ENCODE measurements at places on chromosomes 16 and 17. TPM values are rescaled to one million over a fixed set of nuclear protein-coding genes. Genes with fewer than 3 reads are reported as not detected.

Gene DBF4B
- total RNA-seq: 24.7 TPM

Gene PHOSPHO1
- not detected for total RNA-seq

Gene STH
- not detected for total RNA-seq

DNA sequence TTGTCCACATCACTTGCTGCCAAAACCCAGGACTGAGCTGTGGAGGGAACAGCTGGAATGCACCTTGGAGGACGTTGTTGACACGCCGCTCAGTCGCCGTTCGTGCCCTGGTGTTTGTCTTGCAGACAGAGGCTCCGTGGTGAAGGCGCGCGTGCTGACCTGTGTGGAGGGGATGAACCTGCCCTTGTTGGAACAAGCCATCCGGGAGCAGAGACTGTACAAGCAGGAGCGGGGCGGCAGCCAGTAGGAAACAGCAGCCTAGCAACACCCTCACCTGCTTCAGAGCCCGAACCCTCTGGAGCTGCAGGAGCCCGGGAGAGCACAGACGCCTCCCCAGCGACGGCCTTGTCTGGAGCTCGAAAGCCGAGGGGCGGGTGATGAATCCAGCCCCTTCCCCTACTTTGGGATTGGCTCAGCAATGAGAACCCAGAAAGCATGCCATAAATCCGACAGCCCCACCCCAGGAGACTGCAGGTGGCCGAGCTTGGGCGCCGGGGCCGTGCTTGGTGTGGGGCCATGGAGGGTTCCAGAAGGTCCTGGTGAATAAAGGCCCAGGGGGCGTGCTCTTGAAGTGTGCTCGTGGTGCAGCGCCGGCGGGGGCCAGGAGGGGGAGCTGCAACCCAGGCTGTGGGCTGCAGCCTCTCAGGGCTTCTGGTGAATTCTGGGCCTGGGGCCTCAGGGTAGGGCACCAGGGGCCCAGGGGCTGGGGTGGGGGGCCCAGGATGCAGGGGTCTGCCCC is 470 bp upstream of the CDK3 start:
- H3K4me3 ChIP-seq: no peak overlapping the region
- DNase-seq: peak; percentile 80
- no peaks in the 10 kb centered on the region for H3K27me3 ChIP-seq
- H3K4me1 ChIP-seq: peaks cover 21% of the 10 kb centered on the region
- no peak overlapping the region for H3K27ac ChIP-seq
- H3K36me3 ChIP-seq: no peaks in the 10 kb centered on the region

DNA sequence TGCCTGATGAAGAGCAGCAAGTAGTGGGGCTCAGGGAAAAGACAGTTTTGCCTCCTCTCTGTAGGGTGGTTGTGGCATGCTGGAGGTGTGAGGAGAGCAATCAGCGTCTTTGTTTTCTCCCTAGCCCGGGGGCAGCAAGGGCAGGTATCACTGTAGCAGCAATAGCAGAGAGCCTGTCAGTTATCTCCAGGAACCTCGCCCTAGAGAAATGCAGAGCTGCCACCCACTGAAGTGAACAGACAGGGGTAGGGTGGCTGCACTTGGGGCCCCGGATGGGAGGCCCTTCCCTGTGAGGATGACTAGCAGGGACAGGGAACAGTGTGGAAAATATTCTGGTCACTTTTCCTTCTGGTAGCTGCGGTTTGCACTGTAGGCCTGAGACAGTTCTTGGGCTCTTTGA is 886.5 kb downstream of the CDH8 start:
- no peak overlapping the region for H3K4me3 ChIP-seq
- DNase-seq: no peak
- no peaks in the 10 kb centered on the region for H3K27me3 ChIP-seq
- H3K27ac ChIP-seq: no peak overlapping the region

GRCh38 chr16:57537194-57537505 is 779 bp upstream of the CCDC102A start:
- peaks cover 80% of the 10 kb centered on the region for H3K4me1 ChIP-seq
- H3K36me3 ChIP-seq: no peaks in the 10 kb centered on the region
- H3K27me3 ChIP-seq: no peaks in the 10 kb centered on the region
- no peak for DNase-seq

GRCh38 chr17:81524039-81524864 is 3.9 kb upstream of the FSCN2 start:
- no peak overlapping the region for H3K4me3 ChIP-seq
- no peaks in the 10 kb centered on the region for H3K27me3 ChIP-seq
- DNase-seq: no peak
- no peak overlapping the region for H3K27ac ChIP-seq
- H3K36me3 ChIP-seq: no peaks in the 10 kb centered on the region

GRCh38 chr17:46178550-46179214 is 14.5 kb downstream of the KANSL1 start:
- H3K36me3 ChIP-seq: peaks cover 4% of the 10 kb centered on the region
- H3K4me1 ChIP-seq: peaks cover 94% of the 10 kb centered on the region
- peak overlapping the region; percentile 30 for H3K27ac ChIP-seq

DNA sequence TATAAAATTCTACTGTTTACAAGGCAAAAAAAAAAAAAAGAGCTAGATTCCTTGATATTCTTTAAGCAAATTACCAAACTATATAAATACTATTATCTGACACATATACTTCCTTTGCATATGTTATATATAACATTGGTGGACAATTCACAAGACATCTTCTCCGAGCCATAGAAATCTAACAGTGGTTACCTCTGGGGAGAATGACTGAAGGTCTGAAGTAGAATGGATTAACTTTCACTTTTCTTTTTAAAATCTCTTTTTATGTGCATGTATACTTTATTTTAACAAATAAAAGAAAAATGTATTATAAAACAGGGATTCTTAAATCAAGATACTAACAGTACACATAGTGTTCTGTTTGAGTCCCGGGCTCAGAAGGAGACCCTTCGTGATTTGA is 131.0 kb downstream of the MRTFB start:
- no peak overlapping the region for H3K4me3 ChIP-seq
- peaks cover 3% of the 10 kb centered on the region for H3K36me3 ChIP-seq
- peaks cover 27% of the 10 kb centered on the region for H3K4me1 ChIP-seq
- no peak for DNase-seq
- no peaks in the 10 kb centered on the region for H3K27me3 ChIP-seq
- H3K27ac ChIP-seq: no peak overlapping the region

DNA sequence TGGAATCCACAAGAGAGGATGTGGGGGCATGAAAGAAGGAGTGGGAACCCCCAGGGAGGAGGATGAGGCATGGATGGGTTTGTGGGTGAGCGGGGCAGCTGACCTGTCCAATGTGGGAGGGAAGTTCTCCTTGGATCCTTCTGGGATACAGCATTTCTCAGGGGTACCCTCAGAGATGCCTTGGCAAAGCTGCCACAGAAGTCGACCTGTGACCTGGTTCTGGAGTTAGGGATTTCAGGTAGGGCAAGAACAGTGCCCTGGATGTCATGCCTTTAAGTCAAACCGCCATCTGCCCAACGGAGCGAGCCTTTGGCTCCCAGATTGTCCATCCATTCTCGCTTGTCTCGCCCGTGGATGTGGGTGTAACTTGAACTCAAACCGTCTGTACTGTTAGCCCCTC is 30.0 kb downstream of the WSCD1 start:
- no peak overlapping the region for H3K4me3 ChIP-seq
- no peak overlapping the region for H3K27ac ChIP-seq
- no peak for DNase-seq

DNA sequence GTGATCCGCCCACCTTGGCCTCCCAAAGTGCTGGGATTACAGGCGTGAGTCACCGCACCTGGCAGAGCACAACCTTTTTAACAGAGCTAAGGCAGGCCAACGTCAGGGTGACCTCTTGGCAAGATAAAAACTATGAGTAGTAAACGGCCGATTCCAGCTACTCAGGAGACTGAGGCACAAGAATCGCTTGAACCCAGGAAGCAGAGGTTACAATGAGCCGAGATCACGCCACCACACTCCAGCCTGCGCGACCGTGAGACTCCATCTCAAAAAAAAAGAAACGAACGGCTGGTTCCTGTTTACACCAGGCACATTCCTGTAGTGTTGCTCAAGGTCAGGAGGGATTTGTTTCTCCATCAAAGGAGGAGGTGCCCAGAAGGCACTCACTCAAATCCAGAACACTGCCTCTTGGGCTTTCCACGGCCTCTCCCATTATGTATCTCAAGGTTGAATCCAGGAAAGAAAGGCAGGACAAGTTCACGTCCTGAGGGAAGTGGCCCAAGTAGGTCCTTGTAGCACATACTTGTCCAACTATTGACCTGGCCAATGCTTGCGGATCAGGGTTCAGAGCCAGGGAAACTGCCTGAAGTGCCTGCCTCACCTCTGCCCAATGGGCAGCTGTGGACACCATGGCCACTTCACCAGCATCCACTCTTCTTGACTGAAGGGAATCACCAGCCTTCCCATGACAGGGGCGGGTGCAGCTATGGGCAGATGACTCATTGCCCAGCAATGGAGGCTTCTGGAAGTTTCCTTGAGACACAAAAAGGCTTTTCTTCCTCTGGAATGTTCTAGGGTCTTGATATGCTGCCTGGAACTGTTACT is 13.5 kb downstream of the KNOP1 start:
- H3K4me1 ChIP-seq: peaks cover 19% of the 10 kb centered on the region
- H3K27me3 ChIP-seq: no peaks in the 10 kb centered on the region
- no peak overlapping the region for H3K27ac ChIP-seq
- peaks cover 6% of the 10 kb centered on the region for H3K36me3 ChIP-seq
- DNase-seq: no peak
- H3K4me3 ChIP-seq: no peak overlapping the region

DNA sequence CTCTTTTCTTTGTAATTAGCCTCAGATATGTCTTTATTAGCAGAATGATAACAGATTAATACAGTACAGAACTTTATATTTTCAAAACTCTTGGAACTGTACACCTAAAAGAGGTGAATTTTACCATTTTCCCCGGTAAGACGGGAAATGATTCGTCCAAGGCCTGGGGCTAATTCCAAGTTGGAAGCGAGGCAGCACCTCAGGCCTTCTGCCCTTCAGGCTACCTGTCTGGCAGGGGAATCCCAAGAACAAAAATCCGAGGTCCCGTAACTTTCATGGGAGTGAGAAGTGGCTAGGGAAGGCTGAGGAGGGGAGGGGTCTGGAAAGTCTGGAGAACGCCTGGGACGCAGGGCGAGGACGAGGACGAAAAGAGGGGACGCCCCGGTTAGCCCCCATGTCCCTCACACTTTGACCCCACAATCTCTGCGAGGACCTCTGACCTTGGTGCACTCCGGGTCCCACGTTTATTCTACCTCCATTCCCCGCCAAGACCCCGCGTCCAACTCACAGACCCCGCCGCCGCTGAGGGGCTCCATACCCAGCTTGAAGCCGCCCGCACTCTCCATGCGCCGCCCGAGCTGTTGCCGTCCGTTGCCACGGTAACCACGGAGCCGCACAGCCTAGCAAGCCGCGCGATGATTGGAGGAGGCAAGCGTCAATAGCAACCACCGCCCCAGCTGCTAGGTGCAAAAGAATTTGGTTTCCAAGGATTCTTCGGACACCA is at the start of gene HYDIN:
Gene HYDIN (minus strand): TSS at position 601 of the 724 bp plus-strand sequence. CDS start 43,827 bp downstream, outside the sequence.
- H3K27me3 ChIP-seq: peaks cover 23% of the 10 kb centered on the region
- no peak within 1 kb of the TSS for H3K27ac ChIP-seq
- peaks cover 10% of the 10 kb centered on the region for H3K36me3 ChIP-seq
- no peaks in the 10 kb centered on the region for H3K4me1 ChIP-seq
- H3K4me3 ChIP-seq: no peak within 1 kb of the TSS
- DNase-seq: peak; percentile 21

DNA sequence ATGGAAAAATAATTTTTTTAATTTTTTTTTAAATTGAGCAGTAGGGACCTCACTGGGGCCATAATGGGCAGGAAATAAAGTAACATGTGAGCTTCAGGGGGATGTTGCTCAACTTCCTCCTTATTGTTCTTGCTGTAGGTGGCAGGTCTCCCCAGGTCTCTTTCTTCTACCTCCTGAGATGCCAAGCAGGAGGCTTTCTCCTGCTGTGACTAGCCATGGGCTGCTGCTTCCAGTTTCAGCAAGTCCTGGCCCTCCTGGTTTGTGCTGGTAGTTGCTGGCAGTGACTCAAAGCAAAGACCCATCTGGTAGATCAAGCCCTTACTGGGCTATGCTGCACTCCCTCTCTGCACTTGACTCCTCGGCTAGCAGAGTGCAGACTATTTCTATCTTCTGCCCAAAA is 2.3 kb downstream of the DPEP2NB start:
- no peaks in the 10 kb centered on the region for H3K36me3 ChIP-seq
- peaks cover 12% of the 10 kb centered on the region for H3K4me1 ChIP-seq
- no peaks in the 10 kb centered on the region for H3K27me3 ChIP-seq
- no peak for DNase-seq

DNA sequence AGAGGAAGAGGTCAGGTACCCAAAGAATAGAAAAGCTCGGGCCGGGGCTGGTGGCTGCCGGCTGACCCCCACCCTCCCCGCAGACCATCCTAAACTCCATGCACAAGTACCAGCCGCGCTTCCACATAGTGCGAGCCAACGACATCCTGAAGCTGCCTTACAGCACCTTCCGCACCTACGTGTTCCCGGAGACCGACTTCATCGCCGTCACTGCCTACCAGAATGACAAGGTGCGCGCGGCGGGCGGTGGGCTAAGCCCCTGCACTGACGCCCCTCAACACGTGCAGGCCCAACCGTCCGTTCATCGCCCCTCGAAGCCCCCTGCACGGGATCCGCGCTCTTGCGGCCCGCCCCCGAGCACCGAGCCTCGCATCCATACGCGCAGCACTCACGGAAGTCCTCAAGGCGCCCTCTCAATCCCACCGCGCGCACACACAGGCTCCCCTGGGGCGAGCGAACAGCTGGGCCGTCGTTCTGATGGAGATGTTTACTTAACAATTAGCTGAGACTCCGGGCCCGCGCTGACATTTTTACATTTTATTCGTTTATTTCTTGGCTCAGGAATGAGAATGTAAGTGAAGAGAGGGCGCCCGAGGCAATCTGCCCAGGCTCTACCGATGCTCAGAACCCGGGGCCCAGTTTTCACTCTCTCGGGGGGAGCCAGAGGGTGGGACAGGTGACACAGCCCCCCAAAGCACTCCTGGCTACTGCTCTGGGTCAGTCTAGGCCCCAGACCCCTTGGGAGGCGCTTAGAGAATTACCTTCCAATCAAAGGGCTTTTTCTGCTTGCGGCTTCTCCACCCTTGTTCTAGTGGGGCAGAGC is 3.5 kb downstream of the TBX2 start:
- no peak overlapping the region for H3K27ac ChIP-seq
- no peak for DNase-seq
- H3K4me1 ChIP-seq: peaks cover 42% of the 10 kb centered on the region
- H3K4me3 ChIP-seq: peak overlapping the region; percentile 69
- H3K36me3 ChIP-seq: no peaks in the 10 kb centered on the region

DNA sequence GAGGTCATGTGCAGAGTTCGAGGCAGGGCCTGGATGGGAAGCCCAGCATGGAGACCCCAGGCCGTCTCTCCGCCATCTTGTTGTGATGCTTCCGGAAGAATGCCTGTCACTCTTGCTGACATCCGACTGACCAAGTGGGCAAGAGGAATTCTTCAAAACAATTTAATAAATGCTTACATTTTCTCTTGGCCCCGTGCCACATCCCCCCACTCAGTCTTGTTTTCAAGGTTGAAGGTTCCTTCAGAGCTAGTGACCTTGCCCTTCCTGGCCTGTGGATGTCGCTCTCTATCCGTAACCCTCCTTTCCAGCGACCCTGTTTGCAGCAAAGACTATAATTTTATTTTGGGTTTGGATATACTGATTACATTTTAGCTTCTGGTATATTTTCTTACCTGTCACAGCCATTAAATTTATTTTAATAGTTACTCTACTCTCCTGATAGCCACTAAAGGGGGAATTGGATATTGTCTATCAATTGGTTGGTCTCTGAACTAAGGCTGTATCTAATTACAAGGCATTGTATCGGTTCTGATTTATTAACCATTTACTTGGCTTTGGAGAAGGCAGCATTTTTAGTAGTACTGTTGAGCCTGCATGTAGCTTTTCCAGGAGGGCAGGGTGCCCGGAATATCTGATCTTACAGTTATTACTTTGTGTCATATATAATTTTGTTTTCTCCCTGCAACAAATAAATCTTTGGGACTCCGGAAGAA is 264.5 kb downstream of the WWOX start:
- no peaks in the 10 kb centered on the region for H3K36me3 ChIP-seq
- no peaks in the 10 kb centered on the region for H3K27me3 ChIP-seq
- no peak overlapping the region for H3K4me3 ChIP-seq
- H3K4me1 ChIP-seq: no peaks in the 10 kb centered on the region
- no peak overlapping the region for H3K27ac ChIP-seq
- DNase-seq: no peak

Data from activated T-cell treated with anti-CD3 and anti-CD28 coated beads, Interleukin-2, amount 50 U/mL, for 72 hours (primary cell).